CD8-positive, alpha-beta T cell (primary cell): ENCODE measurements at places on chromosomes 3 and 15.

- no peak for DNase-seq
Measured at GRCh38 chr3:99637368-99638111, 854 bp upstream of the COL8A1 start.

DNA sequence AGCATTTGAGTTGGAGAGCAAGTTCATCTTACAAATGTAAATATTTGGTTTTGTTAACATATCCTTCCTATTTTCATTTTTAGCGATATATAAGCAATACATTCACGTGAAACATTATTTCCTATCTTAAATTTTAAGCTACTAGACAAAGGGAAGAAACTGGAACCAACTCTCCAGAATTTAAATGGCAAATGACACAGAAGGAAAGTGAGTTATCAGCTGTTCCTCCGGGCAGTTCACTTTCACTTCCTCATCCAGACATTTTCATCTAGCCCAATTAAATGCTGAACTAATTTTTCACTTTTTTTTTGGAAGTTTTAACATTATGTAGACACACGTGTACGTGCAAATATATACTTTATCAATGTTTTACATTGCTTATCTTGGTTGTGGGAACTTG is 58.7 kb downstream of the MORC1 start:
- no peak for DNase-seq

GRCh38 chr15:74278207-74278606 is 42.1 kb downstream of the CCDC33 start:
- no peak for DNase-seq

- DNase-seq = peak; percentile 60
Measured at GRCh38 chr15:90249203-90249863, at the start of gene TTLL13. Gene TTLL13, plus strand, starts transcription at chr15:90249556. Its CDS starts 1,075 bp downstream, at chr15:90250631.

- no peak for DNase-seq
Measured at GRCh38 chr3:101725890-101726275, 1.5 kb downstream of the CEP97 start.

DNA sequence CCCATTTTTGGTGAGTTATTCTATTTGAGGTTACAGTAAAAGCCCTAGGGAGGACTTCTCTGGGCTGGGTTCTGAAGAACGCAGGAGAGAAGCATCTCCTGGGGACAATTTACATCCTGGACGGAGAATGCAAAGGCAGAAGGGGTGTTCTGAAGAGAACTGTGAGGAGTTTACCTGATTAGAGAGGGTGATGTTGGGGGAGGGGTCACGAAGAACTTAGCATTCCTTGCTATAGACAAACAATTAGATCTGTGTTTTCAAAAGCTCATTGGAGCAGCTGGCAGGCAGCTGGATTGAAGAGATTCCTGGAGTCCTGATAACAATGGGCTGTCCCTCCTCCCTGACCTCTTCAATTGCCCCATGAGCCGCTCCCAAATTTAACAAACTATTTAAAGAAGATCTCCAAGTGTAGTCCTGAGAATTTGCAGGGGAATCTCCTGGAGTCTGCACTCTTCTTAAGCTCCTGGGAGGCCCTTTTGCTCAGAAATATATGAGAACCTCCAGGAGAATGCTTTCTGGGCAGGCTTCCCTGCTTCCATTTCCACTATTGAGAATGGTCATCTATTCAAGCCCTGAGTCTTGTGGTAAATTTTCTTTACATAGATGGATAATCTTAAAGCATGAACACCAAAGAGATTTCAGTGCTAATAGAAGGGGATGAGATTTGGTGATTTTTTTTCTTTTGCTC is 55.3 kb downstream of the ARHGAP31 start:
- DNase-seq = no peak
